Stimulated activated CD8-positive, alpha-beta memory T cell treated with anti-CD3 and anti-CD28 coated beads, Interleukin-4, amount 100 ng/mL, for 1 hour (primary cell): ENCODE measurements at places on chromosomes 1 and 21.

DNA sequence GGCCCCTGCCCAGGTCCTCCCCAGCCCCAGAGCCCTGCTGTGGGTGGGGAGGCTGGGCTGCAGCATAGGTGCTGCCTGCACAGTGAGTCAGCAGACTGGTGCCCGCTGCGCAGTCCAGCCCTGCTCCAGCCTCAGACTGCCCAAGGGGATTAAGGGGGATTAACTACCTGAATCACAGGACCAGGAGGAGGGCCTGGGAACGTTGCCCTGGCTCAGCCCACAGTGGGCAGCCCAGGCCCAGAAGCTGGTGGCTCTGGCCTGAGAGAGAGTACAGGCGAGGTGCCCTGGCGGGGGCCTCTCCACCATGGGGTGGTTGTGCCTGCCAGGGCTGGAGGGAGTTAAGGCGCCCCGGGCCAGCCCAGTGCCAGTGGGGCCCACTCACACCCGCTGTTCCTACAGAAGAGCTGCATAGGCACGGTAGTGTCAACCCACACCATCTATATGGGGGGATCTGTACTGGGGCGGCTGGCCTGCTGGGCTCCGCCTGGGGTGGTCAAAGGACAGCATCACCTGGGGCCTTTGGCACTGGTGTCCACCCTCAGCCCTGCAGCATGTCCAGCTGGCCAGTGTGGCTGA lies 2.3 kb downstream of the OBSCN start:
- DNase-seq, result no peak

- DNase-seq, result no peak
Measured at GRCh38 chr1:51156752-51157151, 54.7 kb downstream of the C1orf185 start.

GRCh38 chr1:114755006-114755931 lies 2.5 kb downstream of the CSDE1 start:
- DNase-seq, result no peak

DNA sequence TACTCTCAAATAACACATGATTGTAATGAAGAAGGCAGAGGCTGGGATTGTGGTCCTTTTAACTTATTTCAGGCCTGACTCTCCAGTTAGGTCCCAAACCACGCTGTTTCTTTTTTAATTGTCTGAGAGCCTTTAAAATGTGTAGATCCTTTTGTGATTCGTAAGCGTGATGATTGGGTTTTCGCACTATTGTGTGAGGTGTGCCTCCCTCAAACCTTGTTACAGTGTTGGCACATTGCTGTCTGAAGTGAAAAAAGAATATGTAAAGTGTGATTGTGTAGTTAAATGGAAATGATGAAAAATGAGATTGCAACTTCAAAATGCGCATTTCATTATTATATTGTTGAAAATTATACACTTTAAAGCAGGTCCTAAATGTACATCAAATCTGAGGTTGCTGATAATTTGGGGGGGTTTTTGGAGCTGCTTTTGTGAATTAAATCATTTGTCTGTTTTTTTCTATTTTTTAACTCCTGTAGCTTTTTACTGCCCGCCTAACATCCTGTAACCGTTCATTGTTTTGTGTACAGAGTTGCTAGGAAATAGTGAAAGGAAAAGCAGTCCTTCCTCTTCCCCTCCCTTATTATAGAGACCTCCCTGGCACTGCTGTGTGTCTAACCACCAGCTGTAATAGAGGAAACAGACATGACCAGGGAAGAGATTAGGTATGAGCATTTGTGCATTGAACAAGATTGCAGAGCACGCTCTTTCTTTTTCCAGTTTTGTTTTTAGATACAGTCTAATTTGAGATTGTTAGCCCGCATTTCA lies 43.3 kb downstream of the IARS2 start:
- no peak for DNase-seq
